Gastrocnemius medialis (tissue), 4 donors: ENCODE measurements at places on chromosomes 12 and 14. TPM values are rescaled to one million over a fixed set of nuclear protein-coding genes. Genes with fewer than 3 reads are reported as not detected.
A peak's percentile ranks its signal among the peaks of the same experiment; 100 is the strongest.

DNA sequence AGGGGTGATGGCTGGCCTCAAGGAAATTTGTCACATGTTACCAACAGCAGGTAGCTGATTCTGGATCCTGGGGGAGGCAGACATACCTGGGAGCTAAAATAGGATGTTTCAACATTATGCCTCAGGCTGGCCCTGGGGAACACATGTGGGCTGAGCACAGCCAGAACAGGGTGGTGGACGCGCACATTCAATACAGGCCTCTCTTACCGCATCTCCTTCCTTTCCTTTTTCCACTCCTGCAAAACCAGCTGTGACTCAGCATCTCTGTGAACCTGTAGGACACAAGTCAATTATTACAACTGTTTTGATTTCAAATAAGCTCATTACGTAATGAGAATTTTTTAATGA, 61.0 kb downstream of the NT5DC3 start:
- no peak overlapping the region for H3K4me3 ChIP-seq
- peak overlapping the region; percentile 91 for H3K27ac ChIP-seq
- DNase-seq = no peak
- H3K36me3 ChIP-seq = peaks cover 13% of the 10 kb centered on the region
- no peaks in the 10 kb centered on the region for H3K27me3 ChIP-seq

- H3K4me3 ChIP-seq = no peak overlapping the region
- H3K36me3 ChIP-seq = no peaks in the 10 kb centered on the region
- peaks cover 4% of the 10 kb centered on the region for H3K4me1 ChIP-seq
These were observed 30.2 kb downstream of the TTC9 start for GRCh38 chr14:70671652-70672644.

MUCL1 gene
- total RNA-seq = not detected

ENDOU gene
- not detected for total RNA-seq

GRCh38 chr12:1091350-1091749, 100.3 kb downstream of the ERC1 start:
- H3K4me3 ChIP-seq = no peak overlapping the region
- DNase-seq = no peak
- no peaks in the 10 kb centered on the region for H3K27me3 ChIP-seq
- no peaks in the 10 kb centered on the region for H3K36me3 ChIP-seq
- no peak overlapping the region for H3K27ac ChIP-seq

LALBA gene
- not detected for total RNA-seq
